ENCODE measurements at places on chromosomes 3 and 15. TPM values are rescaled to one million over a fixed set of nuclear protein-coding genes. Genes with fewer than 3 reads are reported as not detected.

DNA sequence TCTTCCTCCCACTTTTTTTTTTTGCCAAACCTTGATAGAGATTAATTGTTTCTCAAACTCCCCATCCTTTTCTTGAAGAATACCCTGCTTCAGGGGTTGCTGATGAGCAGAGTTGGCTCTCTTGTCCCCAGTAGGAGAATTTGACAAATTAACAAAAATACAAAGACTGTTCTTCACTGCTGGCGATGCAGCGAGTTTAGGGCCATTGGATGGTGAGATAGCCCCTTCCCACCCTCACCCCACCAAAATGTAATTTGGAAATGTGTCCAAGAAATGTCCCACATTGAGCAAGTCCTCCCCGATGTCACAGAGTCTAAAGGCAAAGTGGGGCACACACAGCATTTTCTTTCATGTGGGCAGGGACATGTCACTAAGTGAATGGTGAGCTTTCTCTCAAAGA is 136.0 kb upstream of the RARB start:
- no peaks in the 10 kb centered on the region for H3K4me1 ChIP-seq
- H3K4me3 ChIP-seq = no peak overlapping the region
- no peaks in the 10 kb centered on the region for H3K36me3 ChIP-seq

DNA sequence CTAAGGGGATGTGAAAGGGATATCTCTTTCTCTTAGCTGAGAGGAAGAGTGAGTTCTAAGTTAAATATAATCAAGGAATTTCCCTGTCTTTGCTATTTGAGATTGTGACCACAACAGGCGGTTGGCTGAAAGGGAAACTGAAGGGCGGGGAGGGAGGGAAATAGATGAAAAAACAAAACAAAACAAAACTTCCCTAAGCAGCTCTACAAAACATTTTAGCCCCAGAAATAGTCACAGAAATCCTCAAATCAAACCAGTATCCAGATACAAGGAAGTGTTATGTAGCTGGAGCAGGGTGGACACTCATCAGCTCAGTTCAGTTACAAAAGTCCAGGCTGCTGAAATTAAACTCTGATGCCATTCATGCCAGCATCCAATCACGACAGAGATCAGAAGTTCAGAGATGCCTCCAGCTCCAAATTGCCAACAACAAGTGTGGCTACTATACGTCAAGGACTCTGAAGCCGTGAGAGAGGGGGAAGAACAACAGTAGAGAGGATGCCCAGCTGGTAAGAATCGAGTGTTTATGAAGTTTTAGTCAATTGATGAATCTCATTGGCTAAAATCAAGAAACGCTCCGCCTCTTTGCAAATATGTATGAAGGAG is 319 bp upstream of the TP63 start:
- H3K27ac ChIP-seq = no peak overlapping the region
- H3K27me3 ChIP-seq = no peaks in the 10 kb centered on the region
- DNase-seq = no peak
- H3K4me1 ChIP-seq = peaks cover 7% of the 10 kb centered on the region

The DAZL gene
- not detected for total RNA-seq

The XIRP1 gene
- not detected for total RNA-seq

The GOLGA6L7 gene
- not detected for total RNA-seq

DNA sequence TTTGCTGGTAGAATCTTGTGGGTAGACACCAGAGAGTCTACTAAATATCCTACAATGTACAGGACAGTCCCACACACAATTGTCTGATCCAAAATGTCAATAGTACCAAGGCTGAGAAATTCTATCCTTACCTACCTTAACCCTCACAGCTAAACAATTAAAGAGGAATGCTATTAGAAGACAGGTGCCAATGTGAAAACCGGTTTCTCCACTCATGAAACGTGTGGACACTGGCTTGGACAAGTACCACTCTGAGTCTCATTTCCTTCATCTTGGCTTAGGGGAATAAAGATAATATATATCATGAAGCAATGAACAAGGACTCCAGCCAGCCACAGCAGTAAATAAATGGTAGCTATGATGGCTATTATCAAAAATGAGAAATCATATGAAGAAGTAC is 90.2 kb downstream of the RFTN1 start:
- H3K36me3 ChIP-seq = peaks cover 18% of the 10 kb centered on the region
- no peak overlapping the region for H3K4me3 ChIP-seq
- no peak for DNase-seq
- no peaks in the 10 kb centered on the region for H3K4me1 ChIP-seq
- no peaks in the 10 kb centered on the region for H3K27me3 ChIP-seq

DNA sequence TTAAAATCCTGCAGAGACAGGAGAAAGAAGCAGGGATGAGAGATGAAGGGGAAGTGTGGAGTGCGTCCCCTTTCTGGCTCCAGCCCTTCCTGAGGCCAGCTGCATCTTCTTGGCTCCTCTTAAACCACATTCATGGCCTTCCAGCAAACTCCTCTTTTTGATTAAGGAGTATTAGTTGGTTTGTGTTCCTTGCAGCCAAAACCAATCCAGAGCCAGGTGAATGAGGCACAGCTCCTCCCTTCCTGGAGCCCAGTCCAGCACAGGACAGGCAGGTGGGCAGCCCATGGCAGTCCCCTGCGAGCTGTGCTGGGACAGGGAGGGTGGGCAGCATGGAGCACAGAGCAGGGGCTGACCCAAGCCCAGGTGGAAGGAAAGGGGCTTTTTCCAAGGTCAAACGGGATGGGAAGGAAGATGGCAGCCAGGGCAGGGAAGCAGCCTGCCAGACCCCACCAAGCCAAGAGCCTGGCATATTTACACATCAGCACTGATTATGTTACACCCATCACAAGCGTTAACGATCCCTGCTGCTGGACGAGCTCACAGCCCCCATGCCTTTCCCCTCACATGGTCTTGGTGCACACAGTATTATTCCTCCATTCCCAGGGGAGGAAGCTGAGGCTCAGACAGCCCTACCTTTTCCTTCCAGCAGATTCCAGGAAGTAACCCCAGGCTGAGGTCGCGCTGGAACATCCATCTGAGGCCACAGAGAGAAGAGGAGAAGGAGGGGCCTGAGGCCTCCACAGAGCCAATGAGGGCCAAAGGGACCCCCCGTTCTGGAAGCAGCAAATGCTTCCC is 175.6 kb downstream of the SMAD6 start:
- H3K4me3 ChIP-seq = no peak overlapping the region
- no peak for DNase-seq
- no peak overlapping the region for H3K27ac ChIP-seq
- H3K4me1 ChIP-seq = no peaks in the 10 kb centered on the region

- no peak for DNase-seq
- H3K36me3 ChIP-seq = no peaks in the 10 kb centered on the region
- no peaks in the 10 kb centered on the region for H3K4me1 ChIP-seq
- no peak overlapping the region for H3K27ac ChIP-seq
- H3K4me3 ChIP-seq = no peak overlapping the region
Observed at GRCh38 chr3:173553635-173554280, 156.2 kb downstream of the NLGN1 start.

DNA sequence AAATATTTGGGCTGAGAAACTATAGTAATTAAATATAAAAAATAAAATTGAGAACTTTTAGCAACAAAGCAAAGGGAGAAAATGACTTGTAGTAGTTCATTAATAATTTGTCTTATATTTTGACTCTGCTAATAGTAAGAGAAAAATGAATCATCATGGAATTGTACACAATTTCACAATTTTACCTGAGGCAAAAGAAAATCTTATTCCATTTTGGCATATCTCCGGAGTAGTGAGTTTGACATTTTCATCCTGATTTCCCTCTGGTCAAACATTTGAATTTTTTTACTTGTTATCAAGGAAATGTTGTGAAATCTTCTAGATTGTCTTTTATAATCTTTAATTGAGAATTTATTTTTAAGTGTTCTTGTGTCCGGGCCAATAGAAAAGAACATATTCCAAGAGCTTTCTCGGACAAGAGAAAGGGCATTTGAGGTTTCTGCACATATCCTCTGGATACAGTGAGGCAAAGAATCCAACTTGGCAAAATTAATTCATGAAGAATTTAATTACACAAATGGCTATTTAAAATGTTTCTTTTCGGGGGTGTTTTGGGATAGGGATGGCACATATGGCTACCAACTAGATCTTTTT is 89.3 kb upstream of the IGSF10 start:
- H3K4me3 ChIP-seq = no peak overlapping the region
- no peaks in the 10 kb centered on the region for H3K4me1 ChIP-seq
- no peaks in the 10 kb centered on the region for H3K27me3 ChIP-seq
- H3K27ac ChIP-seq = no peak overlapping the region

The CORO2B gene
- not detected for total RNA-seq

DNA sequence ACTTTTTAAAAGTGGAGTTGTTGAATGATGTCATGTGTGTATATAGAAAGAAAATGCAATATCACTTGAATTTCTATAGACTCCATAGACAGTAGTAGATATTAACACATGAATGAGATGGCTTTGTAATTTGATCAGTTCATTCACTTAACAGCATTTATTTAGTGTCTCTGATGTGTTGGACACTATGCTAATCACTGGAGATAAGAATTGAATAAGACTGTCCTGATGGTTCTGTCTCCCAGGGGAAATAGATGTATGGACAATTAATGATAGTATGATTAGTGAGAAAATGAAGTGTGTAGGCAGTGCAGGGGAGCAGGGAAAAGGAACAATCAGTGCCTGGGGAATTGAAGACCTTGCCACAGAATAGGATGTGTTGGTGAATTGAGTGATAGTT is 72.9 kb downstream of the RIOX2 start:
- H3K4me1 ChIP-seq = no peaks in the 10 kb centered on the region
- no peak for DNase-seq
- H3K36me3 ChIP-seq = no peaks in the 10 kb centered on the region
- H3K27me3 ChIP-seq = no peaks in the 10 kb centered on the region
- H3K27ac ChIP-seq = no peak overlapping the region
- no peak overlapping the region for H3K4me3 ChIP-seq

The RPL14 gene
- 2,234 TPM for total RNA-seq

GRCh38 chr3:70985572-70985971 is 598.0 kb downstream of the FOXP1 start:
- H3K4me1 ChIP-seq = peaks cover 55% of the 10 kb centered on the region
- no peaks in the 10 kb centered on the region for H3K27me3 ChIP-seq
- H3K4me3 ChIP-seq = no peak overlapping the region
- peaks cover 65% of the 10 kb centered on the region for H3K36me3 ChIP-seq
- H3K27ac ChIP-seq = no peak overlapping the region
- DNase-seq = no peak

The WDR93 gene
- not detected for total RNA-seq

The ADGRG7 gene
- total RNA-seq = not detected

The ITIH4 gene
- 71.1 TPM for total RNA-seq

- no peak overlapping the region for H3K27ac ChIP-seq
- H3K27me3 ChIP-seq = no peaks in the 10 kb centered on the region
- H3K4me3 ChIP-seq = no peak overlapping the region
- peaks cover 8% of the 10 kb centered on the region for H3K4me1 ChIP-seq
Observed at GRCh38 chr3:126887686-126888085, 95.2 kb upstream of the PLXNA1 start.

The TRPM1 gene
- not detected for total RNA-seq

The ETV5 gene
- total RNA-seq = not detected

DNA sequence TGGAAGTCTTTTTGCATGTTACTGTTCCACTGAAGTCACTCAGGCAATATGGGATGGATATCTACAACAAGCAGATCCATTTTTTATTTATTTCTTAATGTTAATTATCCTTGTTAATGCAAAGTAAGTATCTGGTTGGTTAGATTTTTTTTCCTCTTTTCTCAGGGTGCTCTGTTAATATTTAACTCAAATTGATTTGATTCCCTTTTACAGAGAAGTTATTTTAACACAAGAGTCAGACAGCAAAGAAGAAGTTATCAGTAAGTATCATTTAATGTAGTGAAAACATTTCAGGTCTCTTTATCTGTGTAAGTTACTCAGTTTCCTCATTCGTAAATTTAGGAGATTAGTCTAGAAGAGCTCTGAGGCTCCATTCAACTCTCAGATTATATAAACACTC is 34.3 kb downstream of the TBC1D23 start:
- H3K4me3 ChIP-seq = no peak overlapping the region
- H3K27ac ChIP-seq = no peak overlapping the region

- H3K36me3 ChIP-seq = no peaks in the 10 kb centered on the region
- H3K27me3 ChIP-seq = no peaks in the 10 kb centered on the region
- H3K4me3 ChIP-seq = no peak overlapping the region
- DNase-seq = no peak
- H3K4me1 ChIP-seq = no peaks in the 10 kb centered on the region
Observed at GRCh38 chr15:98720577-98721565, 72.5 kb downstream of the IGF1R start.

- no peak overlapping the region for H3K4me3 ChIP-seq
- no peak overlapping the region for H3K27ac ChIP-seq
- no peaks in the 10 kb centered on the region for H3K4me1 ChIP-seq
Observed at GRCh38 chr15:71599418-71600151, 210.8 kb upstream of the NR2E3 start.

The SNX33 gene
- 2.1 TPM for total RNA-seq

GRCh38 chr15:36893276-36893675 is 207.1 kb downstream of the MEIS2 start:
- H3K4me3 ChIP-seq = no peak overlapping the region
- no peak overlapping the region for H3K27ac ChIP-seq
- H3K4me1 ChIP-seq = no peaks in the 10 kb centered on the region
- DNase-seq = no peak
- H3K27me3 ChIP-seq = peaks cover 5% of the 10 kb centered on the region
- no peaks in the 10 kb centered on the region for H3K36me3 ChIP-seq

- no peak overlapping the region for H3K27ac ChIP-seq
- no peaks in the 10 kb centered on the region for H3K4me1 ChIP-seq
- no peak overlapping the region for H3K4me3 ChIP-seq
- H3K36me3 ChIP-seq = peaks cover 33% of the 10 kb centered on the region
- no peak for DNase-seq
Observed at GRCh38 chr3:48856469-48856868, 8.8 kb upstream of the PRKAR2A start.

- no peaks in the 10 kb centered on the region for H3K36me3 ChIP-seq
- H3K27ac ChIP-seq = no peak overlapping the region
- H3K27me3 ChIP-seq = no peaks in the 10 kb centered on the region
- H3K4me1 ChIP-seq = no peaks in the 10 kb centered on the region
- H3K4me3 ChIP-seq = no peak overlapping the region
- no peak for DNase-seq
Observed at GRCh38 chr3:192655040-192655439, 72.3 kb downstream of the FGF12 start.

The SCAMP2 gene
- 107 TPM for total RNA-seq

- H3K4me3 ChIP-seq = no peak overlapping the region
- no peak for DNase-seq
- no peak overlapping the region for H3K27ac ChIP-seq
- H3K36me3 ChIP-seq = no peaks in the 10 kb centered on the region
Observed at GRCh38 chr15:51022206-51022605, 72.5 kb downstream of the TNFAIP8L3 start.

- DNase-seq = no peak
- no peaks in the 10 kb centered on the region for H3K4me1 ChIP-seq
- no peaks in the 10 kb centered on the region for H3K36me3 ChIP-seq
- no peak overlapping the region for H3K4me3 ChIP-seq
- no peak overlapping the region for H3K27ac ChIP-seq
Observed at GRCh38 chr3:29555590-29555989, 274.7 kb downstream of the RBMS3 start.

GRCh38 chr3:29215948-29216347 is 64.9 kb upstream of the RBMS3 start:
- no peak for DNase-seq
- no peak overlapping the region for H3K4me3 ChIP-seq
- H3K4me1 ChIP-seq = no peaks in the 10 kb centered on the region

GRCh38 chr3:176992565-176992964 is 204.7 kb downstream of the TBL1XR1 start:
- H3K4me3 ChIP-seq = no peak overlapping the region
- no peaks in the 10 kb centered on the region for H3K36me3 ChIP-seq
- no peaks in the 10 kb centered on the region for H3K4me1 ChIP-seq

- H3K4me1 ChIP-seq = peaks cover 7% of the 10 kb centered on the region
- DNase-seq = no peak
- no peaks in the 10 kb centered on the region for H3K27me3 ChIP-seq
- no peaks in the 10 kb centered on the region for H3K36me3 ChIP-seq
- H3K4me3 ChIP-seq = no peak overlapping the region
Observed at GRCh38 chr3:129226374-129226773, 23.0 kb upstream of the COPG1 start.
